ENCODE measurements at places on chromosomes 4 and X.

DNA sequence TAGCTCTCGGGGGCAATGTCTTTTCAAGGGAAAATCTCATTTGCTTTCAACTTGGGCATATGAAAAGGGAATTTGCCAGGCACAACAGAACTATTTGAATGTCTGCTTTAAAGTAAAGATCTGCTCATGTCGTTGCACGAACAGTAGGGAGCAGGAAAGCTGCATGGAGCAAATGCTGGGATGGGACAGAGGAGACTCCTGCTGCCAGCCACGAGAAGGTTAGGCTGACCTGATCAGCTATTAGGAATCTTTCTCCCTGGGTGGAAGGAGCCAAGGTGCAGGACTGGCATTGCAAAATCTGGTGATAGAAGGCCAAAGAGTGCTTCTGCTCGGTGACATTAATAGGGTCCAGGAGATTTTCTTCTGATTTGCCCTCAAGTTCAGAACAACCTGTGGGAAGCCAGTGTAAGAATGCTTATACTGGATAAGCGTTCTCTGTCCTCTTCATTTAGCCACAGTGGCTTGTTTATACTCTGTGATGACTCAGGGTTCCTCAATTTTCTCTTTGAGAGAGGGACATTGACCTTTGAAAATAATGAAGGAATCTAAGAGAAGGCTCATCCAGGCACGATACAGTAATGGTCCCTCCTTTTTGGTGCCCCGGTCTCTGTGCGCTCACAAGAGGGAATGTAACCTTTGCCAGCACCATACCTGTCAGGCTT is 22.9 kb downstream of the FHL1 start:
- no peak for DNase-seq

- DNase-seq = no peak
Measured at GRCh38 chr4:147078362-147078761, 132.7 kb upstream of the TTC29 start.

DNA sequence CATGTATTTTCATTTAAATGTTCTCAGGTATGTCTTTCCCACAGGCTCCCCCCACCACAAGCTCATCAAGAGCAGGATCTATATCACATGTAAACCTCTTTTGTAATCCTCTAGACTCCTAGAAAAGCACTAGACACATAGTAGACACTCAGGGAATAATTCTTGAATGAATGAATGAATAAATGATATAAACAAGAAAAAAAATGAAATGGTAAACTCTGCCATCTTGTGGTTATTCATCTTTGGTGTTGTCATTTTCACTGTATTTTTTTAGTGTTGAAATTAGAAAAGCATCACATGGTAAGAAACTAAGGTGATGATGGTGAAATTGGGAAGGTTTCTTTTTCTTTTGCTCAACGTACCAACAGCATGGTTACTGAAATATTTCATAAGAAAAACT is 34.2 kb upstream of the C1GALT1C1 start:
- no peak for DNase-seq

GRCh38 chrX:7444967-7445366 is 297.0 kb upstream of the PUDP start:
- DNase-seq = no peak

- no peak for DNase-seq
Measured at GRCh38 chrX:41025926-41026701, 59.1 kb upstream of the USP9X start.

DNA sequence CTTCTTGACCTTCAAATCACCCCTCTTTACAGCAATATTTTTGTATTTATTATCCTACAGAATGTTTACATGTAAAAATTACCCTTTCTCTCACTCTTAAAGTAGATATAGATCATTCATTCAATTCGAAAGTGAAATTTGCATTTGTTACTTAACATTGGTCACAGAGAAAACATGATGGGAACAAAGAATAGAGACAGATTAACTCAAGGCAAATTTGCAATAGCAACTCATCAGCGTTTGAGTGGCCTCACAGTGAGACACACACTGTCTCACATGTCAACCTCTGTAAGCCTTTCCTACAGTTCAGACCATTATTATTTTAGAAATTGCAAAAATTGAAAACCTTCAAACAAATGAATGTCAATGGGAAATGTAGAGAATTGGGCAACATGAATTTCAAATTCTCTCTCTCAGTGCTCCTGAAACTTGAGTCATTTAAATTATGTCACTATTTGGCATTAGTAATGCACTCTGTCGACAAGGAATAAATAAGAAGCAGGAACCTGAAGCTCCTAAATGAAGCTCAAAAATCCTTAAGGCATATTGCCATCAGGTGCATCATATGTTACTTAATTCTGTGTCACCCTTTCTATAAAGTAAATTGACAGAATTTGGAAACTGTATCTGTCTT is 148.3 kb upstream of the ANXA10 start:
- no peak for DNase-seq

DNA sequence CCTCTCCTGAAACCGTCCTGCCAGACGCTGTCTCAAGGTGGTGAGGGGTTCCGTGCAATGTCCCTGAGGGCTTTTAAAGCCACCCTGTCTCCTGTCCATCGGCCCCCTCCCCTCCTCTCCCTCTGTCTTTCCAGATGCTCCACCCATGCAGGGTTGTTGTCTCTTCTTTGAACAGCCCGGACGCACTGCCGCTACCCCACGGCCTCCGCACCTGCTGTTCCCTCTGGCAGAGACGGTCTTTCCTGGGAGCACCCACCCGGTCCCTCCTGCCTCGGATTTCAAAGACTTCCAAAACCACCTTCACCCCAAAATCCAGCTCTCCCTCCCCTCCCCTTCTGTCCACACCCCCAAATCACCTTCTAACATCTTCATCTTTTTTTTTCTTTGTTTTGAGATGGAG is 4.1 kb upstream of the ASMT start:
- DNase-seq = no peak

GRCh38 chrX:54423161-54423888 is 16.9 kb upstream of the TSR2 start:
- no peak for DNase-seq

DNA sequence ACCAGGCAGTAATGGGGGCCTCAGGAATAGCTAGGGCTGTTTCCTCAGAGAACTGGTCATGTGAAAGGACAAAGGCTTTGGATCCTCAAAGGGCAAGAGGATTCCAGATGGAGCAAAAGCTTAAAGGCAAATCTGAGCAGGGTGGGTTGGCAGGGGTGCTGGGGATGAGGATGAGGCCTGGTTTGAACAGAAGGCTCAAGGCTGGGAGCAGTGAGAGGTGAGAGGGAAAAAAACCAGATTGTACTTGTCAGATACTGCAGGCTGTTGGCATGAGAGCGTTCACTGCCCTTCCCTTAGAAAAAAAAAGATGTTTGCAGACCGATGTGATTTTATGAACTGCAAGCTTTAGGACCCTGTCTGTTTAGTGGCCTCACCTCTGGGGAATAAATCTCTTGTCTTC is 75.3 kb upstream of the PLAC1 start:
- no peak for DNase-seq

GRCh38 chr4:2765832-2766526 is 9.8 kb upstream of the TNIP2 start:
- DNase-seq = no peak

- DNase-seq = no peak
Measured at GRCh38 chr4:166400270-166400894, 527.3 kb downstream of the TLL1 start.

DNA sequence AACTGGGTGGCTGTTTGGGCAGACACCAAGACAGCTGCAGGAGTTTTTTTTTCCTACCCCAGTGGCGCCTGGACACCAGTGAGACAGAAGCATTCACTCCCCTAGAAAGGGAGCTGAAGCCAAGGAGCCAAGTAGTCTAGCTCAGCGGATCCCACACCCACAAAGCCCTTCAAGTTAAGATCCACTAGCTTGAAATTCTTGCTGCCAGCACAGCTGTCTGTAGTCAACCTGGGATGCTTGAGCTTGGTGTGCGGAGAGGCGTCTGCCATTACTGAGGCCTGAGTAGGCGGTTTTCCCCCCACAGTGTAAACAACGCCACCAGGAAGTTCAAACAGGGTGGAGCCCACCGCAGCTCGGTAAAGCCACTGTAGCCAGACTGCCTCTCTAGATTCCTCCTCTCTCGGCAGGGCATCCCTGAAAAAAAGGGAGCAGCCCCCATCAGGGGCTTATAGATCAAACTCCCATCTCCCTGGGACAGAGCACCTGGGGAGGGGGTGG is 171.4 kb downstream of the ARHGEF9 start:
- no peak for DNase-seq

DNA sequence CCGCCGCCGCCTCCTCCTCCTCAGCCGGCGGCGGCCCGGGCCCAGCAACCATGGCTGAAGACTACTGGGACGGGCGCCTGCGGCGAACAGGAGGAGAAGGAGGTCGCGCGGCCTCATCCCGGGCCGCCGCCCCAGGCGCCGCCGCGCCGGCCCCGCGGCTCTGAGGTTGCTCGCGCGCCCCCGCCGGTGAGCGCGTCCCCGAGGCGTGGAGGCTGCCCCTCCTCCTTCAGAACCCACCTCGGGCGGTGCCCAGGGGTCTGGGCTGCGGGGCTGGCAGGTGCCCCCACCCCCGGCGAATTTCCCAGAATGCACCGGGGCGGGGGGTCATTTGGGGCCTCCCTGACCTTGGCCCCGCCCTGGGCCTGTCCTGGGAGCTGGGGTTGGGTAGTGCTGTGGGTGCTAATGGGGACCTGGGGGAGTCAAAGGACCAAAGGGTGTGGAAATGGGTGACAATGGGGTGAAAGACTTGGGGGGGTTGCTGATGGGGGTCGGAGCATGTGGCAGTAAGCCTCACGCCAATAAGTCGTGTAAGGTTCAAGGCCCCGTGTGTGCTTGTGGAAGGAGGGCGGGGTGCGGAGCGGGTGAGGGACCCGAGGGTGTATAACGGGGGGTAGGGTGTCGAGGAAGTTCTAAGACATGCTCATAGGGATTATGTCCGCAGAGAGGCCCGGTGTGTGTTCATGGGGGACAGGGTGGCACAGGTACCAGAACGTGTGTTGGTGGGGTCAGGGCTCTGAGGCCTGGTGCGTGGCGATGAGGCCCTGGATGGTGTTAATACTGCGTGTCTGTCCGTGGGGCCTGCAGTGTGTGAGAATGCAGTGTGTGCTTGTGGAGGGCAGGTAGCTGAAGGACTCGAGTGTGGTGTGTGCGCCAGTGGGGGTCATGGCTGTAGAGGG is 687 bp downstream of the CDK16 start:
- DNase-seq = peak; percentile 63

DNA sequence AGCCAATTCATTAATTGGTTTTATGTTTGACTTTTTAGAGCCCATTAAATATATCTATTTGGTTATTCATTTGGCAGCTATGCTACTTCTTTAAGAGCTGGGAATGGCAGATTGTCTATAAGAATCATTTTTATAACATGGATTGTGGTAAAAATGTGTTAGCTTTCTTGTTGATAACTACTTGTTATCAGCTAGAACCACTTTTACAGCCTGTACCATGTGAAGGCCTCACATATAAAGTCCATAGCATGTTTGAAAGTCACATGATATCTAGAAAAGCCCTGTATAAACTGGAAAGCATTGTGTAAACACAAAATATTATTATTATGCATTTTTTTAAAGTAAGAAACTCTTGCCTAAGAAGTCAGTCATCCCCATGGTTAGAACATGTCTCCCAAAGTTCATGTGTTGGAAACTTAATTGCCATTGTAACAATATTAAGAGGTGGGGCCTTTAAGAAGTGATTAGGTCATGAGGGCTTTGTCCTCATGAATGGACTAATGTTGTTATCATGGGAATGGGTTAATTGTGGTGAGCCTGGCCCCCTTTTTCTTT is 110.9 kb upstream of the BMP2K start:
- no peak for DNase-seq

DNA sequence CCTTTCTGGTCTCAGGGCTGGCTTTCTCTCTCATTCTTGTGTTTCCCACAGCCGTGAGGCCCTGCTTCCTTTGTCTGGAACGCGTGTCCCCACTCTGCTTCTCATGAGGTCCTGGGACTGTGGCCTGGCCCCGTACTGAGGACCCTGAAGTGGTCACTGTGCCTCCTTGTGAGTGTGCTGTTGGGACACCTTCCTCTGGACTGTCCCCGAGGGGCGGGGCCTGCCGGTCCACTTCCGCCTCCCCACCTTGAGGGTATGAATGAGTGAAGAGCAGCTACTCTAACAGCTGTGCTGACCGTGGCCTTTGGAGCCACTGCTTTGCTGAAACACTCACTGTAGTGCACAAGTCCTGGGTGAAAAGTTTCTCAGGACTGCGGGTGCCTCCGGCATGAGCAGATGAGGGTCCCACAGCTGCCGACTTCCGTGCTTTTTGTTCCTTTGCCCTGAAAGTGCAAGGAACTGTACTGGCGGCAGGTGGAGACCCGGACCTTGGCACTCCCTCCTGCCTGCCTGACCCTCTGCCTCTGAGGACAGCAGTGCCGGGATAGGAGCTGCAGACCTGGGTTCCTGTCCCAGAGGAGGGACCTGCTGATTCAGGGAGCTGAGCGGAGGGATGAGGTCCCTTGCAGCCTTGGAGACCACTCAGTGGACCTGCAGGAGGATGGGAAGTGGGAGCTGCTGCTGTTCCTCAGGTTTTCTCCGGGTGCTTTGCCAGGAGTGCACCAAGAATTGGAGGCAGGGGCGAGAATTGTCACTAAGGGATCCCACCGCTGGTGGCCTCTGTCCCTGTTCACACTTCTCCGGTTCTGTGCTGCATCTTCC is 38.0 kb downstream of the HTT-AS start:
- no peak for DNase-seq

DNA sequence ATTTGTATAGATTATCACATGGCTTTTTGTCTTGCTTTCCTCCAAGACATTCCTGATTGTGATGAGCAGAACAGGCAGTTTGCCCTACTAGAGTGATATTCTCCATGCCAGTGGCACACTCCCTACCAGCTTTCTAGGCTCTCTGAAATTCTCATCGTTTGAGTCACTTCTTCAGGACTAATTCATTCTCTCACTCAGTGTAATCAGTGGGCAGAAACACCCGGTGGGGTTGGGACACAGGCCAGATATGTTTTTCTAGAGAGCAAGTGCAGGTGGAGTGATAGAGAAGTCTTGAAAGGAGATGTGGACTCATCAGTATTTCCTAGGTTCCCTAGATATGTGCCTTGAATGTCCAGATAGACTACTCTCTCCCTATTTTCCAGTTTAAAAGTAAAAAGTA is 13.1 kb downstream of the RAB33A start:
- DNase-seq = no peak

- DNase-seq = no peak
Measured at GRCh38 chr4:185524888-185525863, 10.1 kb downstream of the PDLIM3 start.

- no peak for DNase-seq
Measured at GRCh38 chrX:69096963-69097362, 68.3 kb downstream of the PJA1 start.

DNA sequence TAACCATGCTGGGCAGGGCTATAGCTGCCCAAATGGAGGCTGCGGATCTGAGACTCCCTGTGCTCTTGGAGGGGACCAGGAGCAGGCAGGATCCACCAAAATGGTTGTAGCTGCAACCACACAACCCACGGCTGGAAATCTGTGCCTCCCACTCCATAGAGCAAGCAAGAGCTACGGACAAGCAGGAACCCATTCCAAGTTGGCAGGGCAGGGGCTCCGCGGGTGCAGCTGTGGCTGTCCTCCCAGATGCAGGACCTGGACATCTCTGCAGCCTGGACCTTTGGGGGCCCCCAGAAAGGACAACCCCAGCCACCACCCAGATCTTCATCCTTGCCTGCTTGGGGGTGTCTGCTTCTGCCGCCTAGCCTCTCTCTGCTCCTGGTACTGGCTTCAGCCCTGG is 154.1 kb upstream of the TRAM1L1 start:
- DNase-seq = no peak

Measured in activated T-cell treated with anti-CD3 and anti-CD28 coated beads, Interleukin-2, amount 50 U/mL, for 1 hour (primary cell).